Activated CD4-positive, alpha-beta T cell treated with anti-CD3 and anti-CD28 coated beads, Interleukin-2, amount 50 U/mL, for 24 hours (primary cell): ENCODE measurements at places on chromosomes 16 and 17.

GRCh38 chr17:54666559-54666958 lies 234.1 kb upstream of the TOM1L1 start:
- no peak for DNase-seq

DNA sequence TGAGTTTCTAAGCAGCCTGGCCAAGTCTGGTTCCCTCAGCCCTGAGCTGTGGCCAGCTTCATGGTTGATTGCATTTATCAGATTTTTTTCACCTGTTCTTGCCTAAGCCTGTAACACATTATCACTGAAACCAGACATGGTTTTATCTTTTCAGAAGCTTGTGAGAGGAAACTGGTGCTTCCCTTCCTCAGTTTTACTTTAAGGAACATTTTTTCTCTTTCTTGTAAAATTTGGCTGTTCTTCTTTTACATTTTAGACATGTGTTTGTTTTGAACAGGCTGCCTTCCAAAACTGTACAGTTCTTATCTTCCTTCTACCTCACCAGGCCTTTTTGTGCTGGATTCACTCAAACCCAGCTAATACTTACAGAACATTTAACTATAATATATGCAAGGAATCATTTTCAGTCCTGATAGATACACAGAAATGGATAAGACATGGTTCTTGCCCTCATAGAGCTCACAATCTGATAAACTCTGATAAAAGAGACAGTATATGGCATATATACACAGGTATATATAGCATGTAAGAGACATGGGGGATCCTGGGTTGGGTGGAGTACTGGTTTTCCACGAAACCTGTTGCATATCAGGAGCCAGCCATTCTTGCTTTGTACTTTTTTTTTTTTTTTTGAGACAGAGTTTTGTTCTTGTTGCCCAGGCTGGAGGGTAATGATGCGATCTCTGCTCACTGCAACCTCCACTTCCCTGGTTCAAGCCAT lies 44.5 kb downstream of the ZNRF1 start:
- no peak for DNase-seq

DNA sequence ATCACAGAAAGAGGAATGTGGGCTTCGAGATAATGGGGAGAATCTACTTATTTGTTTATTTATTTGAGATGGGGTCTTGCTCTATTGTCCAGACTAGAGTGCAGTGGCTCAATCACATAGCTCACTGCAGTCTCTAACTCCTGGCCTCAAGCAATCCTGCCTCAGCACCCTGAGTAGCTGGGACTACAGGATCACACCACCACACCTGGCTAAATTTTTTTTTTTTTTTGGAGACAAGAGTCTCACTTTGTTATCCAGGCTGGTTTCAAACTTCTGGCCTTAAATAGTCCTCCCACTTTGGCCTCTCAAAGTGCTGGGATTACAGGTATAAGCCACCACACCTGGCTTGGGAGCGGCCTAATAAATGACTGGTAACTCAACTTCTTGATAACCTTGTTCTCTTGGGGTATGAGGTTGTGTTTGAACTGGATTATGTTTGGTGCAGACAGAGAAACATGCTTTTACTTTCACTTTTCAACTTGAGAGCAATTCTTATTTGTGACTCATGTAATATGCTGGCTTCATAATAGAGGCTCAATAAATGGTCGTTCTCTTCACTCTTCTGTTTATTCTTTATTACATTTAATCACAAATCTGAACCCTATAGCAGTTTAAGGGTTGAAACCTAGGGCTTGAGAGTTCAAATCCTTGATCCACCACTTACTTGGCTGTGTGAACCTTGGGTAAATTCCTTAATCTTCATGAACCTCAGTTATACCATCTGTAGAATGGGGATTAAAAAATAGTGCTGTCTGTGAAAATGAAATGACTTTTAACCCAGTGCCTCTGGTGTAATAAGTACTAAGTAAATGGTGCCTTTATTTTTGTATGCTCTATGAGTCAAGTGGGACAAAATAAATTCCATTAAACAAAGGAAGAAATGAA lies 129.1 kb upstream of the HS3ST2 start:
- no peak for DNase-seq

DNA sequence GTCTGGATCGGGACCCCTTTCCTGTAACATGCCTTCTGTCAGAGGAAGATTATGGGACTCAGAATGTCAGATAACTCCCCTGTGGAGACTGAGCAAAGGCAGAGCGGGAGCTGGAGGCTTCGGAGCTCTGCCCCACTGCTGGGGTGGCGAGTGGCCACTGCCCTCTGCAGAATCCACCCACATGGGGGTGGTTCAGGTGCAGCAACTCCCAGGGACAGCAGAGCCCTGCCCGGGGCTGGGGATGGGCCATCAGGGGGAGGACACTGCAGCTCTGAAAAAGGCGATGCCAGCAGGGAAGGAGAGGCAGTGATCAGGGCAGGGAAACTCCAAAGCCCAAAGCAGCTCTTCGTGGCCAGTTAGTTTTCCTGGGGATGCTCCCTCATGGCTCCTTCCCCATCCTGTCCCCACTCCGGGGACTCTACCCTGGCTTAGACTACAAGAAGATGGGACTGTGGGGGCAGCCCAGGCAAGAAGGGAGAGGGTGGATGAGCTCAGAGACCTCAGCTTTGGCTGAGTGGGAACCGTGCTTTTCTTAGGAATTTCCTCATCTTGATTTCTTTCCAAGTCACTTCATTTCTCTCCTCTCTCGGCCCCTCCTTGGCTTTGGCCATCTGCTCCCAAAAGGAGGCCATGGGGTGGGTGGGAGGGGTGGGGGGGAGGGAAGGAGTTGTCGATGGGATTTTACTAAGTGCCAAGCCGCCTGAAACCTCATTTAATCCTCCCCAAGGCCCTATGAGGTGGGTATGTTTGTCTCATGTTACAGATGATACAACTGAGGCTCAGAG lies 4.0 kb downstream of the CA4 start:
- no peak for DNase-seq

DNA sequence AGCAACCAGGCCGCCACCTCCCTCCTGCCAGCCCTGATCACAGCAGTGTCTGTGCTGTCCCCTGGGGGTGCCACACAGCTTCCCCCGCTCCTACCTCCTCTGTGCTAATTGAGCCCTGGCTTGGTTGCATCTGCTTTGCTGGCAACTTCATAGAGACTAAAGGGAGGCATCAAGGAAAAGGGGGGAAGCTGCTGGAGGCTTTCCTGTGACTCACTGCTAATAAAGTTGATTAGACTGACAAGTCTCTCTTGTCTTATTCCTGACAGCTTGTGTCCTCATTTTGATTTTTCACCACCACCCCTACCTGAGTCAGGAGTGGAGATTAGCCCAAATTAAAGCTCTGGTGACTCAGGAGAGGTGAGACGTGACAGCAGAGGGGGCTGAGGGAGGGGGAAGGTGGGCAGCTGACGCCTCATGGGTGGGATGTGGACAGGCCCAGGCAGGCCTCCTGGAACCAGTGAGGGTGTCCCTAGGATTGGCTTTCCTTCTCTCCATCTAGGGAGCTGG lies 310.0 kb downstream of the CBLN1 start:
- DNase-seq = no peak

DNA sequence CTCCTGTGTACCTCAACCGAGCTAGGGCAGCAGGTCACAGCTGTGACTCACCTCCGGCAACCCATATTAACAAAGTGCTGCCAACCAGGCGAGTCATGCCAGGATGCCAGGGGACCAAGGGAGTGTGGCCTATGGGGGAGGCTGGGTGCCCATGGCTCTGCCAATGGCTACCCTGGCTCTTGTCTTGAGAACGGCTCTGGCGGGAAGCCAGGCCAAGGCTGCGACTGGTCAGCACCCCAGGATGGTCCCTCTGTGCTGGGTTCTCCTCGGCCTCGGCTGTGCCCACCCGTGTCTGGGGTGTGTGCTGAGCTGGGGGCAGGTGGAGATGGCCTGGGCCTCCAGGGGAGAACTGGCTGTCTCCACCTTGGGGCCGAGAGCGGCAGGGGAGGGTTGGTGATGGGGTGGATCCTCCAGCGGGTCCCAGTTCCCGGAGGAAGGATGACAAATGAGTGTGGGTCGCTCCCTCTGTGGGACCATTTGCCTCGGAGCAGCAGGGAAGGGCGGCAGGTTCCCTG lies 75.8 kb downstream of the MRC2 start:
- DNase-seq = no peak

DNA sequence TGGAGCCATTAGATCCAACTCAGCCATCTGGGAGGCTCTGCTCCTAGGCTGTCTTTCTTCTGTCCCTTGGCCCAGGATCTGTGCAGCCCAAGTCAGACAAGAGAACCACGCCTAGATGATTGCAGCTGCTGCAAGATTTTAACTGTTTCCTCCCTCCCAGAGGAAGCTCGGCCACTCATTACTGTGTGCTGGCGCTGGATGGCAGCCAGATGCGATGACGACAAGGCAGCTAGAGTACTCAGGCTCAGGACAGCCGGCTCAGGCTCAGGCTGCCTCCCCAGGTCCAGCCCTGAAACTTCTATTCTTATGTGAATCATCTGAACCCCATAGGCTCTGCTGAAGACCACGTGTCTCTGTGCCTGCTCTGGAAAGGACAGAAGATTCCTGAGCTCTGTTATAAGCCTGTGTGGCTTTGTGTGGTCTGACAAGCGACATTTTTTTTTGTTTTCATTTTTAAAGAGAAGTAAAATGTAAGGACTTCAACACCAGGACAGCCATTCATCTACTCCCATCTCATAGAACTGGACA lies 32.1 kb upstream of the FBXW10B start:
- DNase-seq = no peak

DNA sequence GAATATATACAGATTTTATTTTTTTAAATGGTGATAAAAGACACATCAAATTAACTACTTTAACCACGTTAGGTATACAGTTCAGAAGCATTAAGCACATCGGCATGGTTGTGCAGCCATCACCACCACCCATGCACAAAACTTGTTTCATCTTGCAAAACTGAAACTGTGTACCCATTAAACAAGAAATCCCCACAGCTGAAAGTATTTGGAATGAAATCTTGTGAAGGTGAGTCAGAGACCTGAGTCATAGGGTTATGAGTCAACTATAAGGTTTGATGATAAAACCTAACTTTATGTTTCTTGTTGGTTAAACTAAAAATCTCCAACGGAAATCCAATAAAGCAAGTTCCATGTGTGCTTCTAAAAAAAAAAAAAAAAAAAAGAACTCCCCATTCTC lies 561.6 kb upstream of the PSMD7 start:
- DNase-seq = no peak

GRCh38 chr16:83948914-83949723 lies 3.9 kb upstream of the OSGIN1 start:
- DNase-seq = no peak

DNA sequence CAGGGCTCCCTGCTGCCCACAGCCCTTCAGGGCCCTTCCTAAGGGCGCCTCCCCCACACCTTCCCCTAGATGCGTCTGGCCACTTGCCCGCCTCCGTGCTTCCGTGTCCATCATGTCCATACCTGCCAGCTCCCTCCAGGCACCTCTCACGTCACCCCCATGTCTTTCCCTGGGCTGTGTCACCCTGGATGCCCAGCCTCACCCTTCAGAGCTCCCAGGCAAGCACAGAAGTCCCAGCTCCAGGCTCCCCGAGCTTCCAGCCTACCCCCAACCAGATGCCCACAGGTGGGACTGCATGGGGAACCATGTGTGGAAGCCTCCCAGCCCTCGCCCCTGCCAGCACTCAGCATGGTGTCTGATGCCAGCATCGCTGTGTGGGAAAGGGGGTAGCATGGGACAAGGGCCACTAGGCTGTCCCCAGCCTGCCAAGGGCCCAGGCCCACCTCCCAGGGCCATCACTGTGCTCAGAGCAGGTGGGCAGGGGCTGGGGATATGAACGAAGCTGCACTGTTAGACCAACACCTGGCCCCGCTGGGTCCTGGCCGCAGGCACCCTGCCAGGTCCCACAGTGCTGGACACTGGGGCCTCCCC lies 1.9 kb upstream of the AXIN1 start:
- no peak for DNase-seq

- DNase-seq = no peak
These were observed 54.0 kb upstream of the CIBAR2 start for GRCh38 chr16:85166281-85166680.

DNA sequence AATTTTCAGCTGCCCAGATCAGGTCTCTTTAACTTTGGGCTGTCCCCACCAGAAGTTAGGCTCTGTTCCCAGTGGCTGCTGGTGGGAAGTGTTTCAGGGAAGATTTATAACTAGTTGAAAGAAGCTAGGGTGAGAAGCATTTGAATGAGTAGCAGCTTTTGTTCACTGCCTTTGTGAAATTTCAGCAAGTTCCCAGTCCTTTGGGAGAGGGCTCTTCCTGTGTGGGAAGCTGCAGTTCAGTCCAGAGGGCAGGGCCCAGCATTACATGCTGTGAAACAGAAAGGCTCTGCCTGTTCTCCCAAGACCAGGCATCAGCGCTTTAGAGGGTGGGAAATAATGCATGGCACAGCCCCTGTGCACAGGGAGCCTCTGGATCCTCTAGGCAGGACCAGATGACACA lies 17.8 kb downstream of the PROCA1 start:
- no peak for DNase-seq

DNA sequence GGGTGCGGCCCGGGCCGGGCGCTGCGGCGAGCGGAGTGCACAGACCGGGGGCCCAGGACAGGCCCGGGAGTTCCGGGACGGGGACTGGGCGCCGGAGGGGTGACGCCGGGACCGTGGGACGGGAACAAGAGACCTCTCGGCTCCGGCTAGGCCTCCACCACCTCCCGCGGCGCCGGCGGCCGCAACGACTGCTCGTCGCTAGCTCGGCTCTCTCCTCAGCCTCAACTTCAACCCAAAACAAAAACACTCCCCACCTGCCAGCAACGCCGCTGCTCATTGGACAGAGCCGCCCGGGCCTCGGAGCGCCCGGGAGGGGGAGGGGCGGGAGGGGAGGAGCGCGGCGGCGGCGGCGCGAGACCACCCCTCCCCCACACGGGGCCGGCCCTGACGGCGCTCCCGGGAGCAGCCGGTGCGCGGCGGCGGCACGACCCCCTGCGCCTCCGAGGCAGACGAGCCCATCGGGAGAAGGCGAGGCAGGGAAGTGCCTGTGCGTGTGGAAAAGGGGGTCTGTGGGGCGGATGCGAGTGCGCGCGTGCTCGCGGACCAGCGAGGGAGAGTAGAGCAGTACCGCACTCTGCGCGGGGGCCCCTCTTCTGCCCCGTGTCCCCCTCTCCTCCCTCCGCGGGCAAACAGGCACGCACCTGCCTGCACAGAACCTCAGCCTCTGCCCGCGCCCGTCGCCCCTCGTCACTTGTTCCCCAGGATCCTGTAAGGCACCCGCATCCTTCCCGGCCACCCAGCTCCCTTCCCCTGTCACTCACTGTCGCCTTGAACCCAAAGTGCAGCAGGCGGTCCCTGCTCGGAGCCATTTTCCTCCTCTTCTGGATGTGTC lies at the start of gene FBXL20:
FBXL20 (minus strand) TSS at position 215 of the 832 bp plus-strand sequence. CDS start 224 bp downstream, outside the sequence.
- DNase-seq = peak; percentile 88

DNA sequence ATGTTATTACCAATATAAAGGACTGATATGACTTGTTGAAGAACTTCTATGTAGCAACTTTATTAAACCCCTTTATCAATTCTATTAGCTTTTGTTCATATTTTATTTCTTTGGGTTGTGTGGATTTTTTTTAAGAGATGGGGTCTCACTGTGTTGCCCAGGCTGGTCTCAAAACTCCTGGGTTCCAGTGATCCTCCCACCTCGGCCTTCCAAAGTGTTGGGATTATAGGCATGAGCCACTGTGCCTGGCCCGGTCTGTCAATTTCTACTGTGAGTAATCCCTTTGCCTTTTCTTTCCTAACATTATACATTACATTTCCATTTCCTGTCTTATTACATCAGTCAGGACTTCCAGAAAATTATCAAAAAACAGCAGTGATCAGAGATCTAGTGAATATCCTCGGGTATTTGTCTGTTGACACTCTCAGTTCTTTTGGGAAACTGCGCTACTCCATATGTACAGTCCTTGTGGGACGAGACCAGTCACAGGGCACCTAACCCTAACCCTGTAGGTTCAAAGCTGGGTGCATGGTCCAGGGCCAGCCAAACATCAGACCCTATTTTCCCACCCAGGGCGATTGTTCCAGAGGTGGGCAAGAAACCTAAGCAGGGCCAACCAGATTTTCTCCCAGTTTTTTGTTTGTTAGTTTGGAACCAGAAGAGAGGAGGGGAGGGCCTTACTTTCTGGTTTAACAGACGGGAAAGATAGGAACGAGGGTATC lies 1.7 kb upstream of the SLC47A1 start:
- no peak for DNase-seq
